ENCODE measurements at places on chromosomes 7 and 10.

- DNase-seq = no peak
Measured at GRCh38 chr10:83921984-83922860, 217.1 kb upstream of the GHITM start.

GRCh38 chr10:104253106-104253505, 1.6 kb upstream of the GSTO1 start:
- no peak for DNase-seq

- DNase-seq = no peak
Measured at GRCh38 chr10:418894-419293, 270.6 kb downstream of the DIP2C start.

- DNase-seq = no peak
Measured at GRCh38 chr7:29249860-29250259, 55.3 kb downstream of the CHN2 start.

GRCh38 chr10:3671386-3671955, 113.5 kb downstream of the KLF6 start:
- DNase-seq = no peak

DNA sequence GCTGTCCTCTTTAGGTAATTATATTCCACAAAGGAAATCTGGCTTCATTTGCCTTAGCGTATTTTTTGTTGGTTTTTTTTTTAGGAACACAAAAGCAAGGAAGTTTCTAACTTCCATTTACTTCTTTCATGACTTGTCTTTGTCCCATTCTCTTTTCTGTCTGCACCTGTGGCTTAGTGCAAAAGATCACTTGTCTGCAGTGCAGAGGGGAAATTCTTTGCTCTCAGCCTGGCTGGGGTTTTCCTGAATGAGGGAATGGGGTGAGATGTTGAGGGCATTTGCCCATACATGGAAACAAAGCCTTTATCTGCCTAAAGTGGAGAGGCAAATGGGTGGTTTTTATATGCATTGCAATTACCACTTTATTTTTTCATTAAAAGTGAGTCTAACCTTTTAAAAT, 361.1 kb upstream of the IGFBP3 start:
- no peak for DNase-seq

- no peak for DNase-seq
Measured at GRCh38 chr10:13120786-13121499, 21.0 kb downstream of the OPTN start.

DNA sequence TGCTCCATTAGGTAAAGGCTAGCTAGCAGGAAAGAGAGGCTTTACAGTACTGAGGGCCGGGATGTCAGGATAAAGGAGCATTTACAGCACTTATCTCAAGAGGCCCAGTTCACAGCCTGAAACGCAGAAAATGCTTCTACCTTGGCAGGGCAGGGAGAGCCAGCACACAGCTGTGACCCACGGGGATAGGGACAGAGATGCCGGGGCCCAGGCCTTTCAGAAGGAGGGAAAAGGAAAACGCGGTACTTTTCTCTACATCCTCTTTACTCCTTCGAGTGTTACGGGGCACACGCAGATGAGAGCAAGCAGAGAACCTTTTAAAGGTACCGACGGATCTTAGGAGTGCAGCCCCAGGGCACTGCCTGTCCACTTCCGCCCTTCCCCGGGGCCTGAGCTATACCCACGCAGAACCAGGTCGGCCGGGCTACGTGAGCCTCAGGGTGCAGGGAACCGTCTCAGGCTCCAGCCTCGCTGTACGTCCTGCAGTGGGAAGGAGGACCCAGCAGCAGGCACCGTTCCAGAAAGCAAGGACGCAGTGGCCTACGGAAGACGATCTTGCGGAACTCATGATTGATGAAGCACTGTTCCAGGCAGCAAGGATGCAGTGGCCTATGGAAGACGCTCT, 232.3 kb downstream of the ELFN1 start:
- no peak for DNase-seq

GRCh38 chr10:69800665-69801064, 1.0 kb upstream of the COL13A1 start:
- DNase-seq = no peak

DNA sequence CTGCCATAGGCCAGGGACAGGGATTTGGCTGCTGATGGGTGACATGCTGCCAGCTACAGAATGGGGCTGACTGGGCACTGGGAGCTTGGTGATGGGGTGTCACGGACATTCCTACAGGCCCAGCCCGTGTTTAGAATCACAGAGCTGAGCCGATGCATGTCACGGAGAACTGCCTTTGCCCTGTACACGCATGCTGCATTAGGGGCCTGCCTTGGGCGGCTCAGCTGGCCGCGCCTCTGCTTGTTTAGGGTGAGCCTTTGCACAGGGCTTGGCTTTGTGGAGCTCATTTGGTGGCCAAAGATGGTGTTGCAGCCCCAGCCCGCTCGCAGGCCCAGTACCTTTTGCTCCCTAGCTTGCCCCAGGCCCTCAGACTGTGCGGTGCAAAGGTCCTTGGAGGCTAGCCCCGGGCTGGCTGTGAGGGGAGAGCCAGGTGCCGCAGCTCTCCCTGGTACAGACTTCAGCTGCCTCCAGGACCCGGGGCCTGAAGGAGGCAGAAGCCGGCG, 108.4 kb upstream of the BTBD16 start:
- DNase-seq = no peak

- no peak for DNase-seq
Measured at GRCh38 chr7:44068054-44068453, 2.7 kb upstream of the PGAM2 start.

DNA sequence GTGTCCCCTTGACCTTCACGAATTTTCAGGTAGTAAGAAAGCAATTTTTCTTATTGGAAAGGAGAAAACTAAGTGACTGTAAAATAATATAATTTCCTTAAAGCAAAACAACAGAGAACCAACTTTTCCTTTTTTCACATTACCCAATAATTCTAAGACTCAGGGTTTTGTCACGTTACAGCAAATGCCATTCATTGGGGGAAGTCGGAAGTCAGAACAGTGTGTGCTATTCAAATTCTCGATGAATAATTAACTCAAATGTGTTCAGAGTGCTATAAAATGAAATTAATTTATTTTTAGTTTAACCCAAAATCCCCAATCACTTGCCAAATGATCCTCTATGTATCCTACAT, 40.0 kb downstream of the DIP2C start:
- no peak for DNase-seq

- DNase-seq = no peak
Measured at GRCh38 chr10:133440633-133441285, 13.0 kb upstream of the SCART1 start.

DNA sequence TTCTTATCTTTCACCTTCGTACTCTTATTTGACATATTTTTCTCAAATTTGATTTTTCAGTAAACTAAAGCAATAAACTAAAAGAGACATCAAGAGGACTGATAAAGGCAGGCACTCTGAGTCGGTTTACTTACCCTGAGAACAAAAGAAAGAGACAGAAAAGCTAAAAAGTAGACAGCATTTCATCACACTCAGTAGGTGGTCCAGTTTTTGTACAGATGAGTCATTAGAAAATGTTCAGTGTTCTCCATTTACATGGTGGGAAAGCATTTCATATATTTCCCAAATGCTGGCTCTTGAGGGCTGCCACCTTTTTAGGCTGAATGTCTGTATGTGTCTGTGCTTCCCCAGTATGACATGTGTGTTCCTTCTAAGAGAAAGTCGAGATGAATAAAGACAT, 52.7 kb downstream of the NHLRC2 start:
- no peak for DNase-seq

- no peak for DNase-seq
Measured at GRCh38 chr7:12229046-12229445, 18.0 kb downstream of the TMEM106B start.

DNA sequence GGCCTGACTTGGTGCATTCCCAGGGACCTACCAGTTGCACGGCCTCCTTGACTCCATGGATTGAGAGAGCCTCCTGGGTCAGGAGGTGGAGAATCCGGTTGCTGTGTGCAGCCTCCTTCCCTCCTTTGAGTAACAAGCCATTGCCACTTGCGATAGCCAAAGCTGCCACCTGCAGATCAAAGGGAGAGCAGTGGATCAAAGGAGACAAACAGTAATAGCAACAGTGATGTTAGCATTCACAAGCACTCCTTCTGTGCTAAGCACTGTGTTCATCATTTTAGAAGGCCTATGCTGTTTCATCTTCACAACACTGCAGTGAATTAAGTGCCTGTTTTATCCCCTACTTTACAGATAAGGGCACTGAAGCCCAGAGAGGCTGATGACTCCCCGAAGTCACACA, 40.1 kb downstream of the ALDH18A1 start:
- no peak for DNase-seq

GRCh38 chr10:91587710-91588638, 44.9 kb downstream of the PPP1R3C start:
- DNase-seq = no peak

GRCh38 chr7:2978408-2978807, 65.3 kb downstream of the CARD11 start:
- DNase-seq = peak; percentile 37

- DNase-seq = no peak
Measured at GRCh38 chr7:110750931-110751605, 339.9 kb upstream of the LRRN3 start.

DNA sequence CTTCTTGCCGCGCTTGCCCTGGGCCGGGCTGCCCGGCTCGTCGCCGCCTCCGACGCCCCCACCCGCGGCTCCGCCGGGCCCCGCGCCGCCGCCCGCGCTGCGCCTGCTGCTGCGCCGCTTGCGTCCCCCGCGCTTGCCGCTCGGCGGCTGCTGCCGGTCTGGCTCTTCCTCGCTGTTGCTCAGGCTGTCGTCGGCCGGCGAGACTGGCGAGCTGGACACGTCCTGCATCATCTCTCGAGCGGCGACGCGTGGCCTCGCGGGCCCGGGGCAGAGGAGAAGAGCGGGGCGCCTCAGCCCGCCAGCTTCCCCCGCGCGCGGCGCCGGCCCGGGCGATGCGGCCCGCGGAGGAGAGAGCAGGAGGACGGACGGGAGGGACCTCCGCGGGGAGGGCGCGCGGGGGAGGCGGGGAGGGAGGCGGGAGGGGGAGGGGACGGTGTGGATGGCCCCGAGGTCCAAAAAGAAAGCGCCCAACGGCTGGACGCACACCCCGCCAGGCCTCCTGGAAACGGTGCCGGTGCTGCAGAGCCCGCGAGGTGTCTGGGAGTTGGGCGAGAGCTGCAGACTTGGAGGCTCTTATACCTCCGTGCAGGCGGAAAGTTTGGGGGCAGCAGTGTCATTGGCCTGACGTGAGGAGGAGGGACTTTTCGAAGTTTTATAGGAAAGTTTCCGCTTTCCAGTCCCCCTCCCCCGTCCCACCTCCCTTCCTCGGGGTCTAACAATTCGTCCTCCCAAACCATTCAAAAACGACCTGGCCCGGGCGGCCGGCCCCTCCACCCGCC, at the start of gene TWIST1:
Gene TWIST1, minus strand, starts transcription at position 546 of the 779 bp plus-strand sequence. Its CDS starts 315 bp downstream, at position 231.
- DNase-seq = no peak

DNA sequence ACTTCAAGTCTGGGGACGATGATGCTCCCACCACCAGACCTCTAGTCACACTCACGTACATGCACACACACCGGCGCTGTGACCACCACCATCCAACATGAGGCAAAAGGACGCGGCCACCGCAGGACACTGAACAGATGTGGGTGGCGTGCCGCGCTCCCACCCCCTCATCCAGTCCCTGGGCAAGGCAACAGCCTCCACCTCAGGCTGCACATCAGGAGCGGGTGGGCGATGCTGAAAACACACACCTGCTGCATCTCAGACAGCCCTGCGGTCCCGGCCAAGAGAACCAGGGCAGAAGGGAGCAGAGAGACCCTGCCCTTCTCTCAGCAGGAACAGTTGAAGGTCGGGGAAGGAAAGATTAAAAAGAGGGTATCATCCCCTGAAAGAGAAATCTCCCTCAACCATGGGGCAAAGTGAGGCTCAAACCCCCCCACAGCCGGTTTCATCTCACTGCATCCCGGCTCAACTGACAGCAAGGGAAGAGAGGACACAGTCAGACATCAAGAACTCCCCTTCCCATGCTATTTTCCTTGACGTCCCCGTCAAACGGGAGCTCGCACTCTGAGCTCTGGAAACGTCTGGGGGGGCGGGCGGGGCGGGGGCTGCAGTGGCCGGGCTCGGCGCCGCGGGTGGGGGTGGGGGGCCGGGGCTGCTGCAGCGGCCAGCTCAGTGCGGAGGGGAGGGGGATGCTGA, 1.1 kb downstream of the CAMK2G start:
- DNase-seq = no peak

DNA sequence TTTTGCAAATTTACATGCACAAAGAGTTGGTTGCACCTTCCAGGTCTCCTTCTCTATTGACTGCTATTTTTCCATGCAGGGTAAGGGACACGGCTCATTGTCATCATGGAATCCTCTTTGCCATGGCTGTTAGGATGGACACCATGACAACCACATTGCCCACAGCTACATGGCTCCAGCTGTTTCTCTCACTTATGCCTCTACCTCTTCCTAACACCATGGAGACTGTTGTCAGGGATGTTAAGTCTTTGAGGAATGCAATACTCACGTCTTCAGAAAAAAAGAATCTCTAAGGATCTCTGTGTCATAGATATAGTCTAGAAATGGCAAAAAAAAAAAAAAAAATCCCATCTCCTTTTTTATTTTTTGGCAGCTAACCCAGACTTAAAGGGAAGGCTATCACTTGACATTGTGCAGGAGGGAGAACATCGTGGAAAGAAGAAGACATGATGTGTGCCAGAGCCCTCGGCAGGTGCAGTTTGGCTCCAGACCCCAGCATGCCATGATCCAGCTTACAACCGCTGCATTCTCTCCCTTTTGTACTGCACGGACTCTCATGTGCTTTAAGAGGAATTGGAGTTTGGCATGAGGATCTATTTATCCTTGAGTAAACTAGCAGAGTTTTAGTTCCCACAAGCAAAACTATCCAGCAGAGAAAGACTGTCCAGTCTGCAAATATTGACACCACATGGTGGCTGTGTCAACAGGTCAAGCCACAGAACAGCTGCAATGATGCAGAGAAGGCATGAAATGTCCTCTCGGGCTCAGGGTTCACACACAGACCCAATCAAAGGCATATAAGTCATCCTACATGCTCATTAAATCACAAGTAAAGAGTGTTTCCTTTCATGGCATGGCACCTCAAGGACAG, 70.8 kb downstream of the FRMD4A start:
- DNase-seq = no peak

DNA sequence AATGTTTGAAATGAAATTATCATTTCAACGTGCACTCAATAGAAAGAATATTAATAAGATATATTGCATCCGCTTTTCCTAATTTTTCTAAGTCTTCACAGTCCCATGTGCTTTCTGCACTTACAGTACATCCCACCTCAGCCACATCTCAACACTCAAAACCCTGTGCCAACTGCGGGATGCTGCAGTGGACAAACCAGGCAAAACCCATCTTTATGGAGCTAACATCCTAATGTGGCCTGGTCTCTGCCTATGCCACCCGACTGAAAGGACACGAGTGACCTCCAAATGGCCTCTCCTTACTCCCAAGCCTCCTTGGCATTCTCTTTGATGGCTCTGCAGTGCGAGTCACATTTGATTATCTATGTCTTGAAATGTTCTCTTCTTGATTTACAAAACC, 57.4 kb upstream of the ADRB1 start:
- DNase-seq = no peak

GRCh38 chr10:79301754-79302530, 45.3 kb upstream of the PPIF start:
- DNase-seq = no peak

GRCh38 chr7:6197801-6198551, 74.4 kb downstream of the CYTH3 start:
- no peak for DNase-seq

- no peak for DNase-seq
Measured at GRCh38 chr7:148348466-148348865, 242.1 kb upstream of the C7orf33 start.
